Muscle of leg (tissue), 16 donors: ENCODE measurements at places on chromosomes 12 and 14. TPM values are rescaled to one million over a fixed set of nuclear protein-coding genes. Genes with fewer than 3 reads are reported as not detected.

DNA sequence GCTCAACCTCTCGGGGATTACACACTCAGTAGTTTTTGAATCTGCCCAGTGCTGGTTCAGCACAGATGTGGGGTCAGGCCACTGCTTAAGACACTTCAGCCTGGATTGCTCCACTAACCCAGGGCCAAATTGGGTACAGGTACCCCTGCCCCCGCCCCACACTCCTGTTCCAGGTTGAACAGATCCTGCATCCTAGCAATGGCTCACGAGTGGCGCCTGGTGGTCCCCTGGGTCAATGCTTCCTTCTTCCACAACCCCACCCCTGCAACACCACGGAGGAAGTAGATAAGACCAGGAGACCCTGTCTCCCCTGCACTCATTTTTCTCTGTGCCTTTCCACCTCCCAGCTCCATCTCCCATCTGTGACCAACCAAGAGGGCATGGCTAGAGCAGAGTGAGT lies 108.4 kb downstream of the ESRRB start:
- no peak for DNase-seq

GRCh38 chr14:22567437-22567836 lies 21.6 kb downstream of the DAD1 start:
- no peak for DNase-seq

DNA sequence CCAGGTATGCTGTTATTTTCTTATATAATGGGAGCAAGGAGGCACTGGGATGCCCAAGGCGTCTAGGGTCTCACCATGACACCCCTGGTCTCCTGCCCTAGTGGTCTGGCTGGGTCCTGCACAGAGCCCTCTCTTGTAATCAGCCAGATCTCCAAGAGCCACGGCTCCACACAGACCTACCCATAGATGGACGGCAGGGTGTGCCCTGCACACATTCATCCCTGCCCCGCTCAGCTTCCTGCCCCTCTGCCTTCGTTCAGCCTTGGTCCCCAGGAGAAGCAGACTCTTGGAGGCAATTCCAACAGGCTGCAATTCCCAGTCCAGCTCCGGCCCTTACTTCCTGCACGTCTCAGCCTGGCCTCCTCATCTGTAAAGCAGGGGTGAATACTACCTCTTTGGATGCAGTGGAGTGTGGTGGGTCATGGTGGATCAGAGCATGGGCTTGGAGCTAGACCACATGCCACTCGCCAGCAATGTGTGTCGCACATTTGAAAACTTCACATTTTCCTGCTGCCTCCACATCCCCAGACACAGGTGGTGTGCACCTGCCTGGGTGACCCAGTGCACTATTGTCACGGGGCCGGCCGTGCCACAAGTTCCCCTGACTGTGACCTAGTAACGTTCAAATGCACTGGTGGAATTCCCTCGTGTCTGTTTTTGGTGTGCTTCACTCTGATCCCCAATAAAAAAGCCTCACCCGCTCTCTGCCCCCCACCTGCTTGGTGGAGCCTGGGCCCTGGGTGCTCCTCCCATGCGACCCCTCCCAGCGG lies 171.1 kb upstream of the PRMT8 start:
- no peak for DNase-seq

GRCh38 chr12:53381731-53382630 lies 2.0 kb downstream of the SP1 start:
- DNase-seq = peak; percentile 46

- no peak for DNase-seq
These were observed 219.4 kb downstream of the LRRK2 start for GRCh38 chr12:40444174-40444573.

DNA sequence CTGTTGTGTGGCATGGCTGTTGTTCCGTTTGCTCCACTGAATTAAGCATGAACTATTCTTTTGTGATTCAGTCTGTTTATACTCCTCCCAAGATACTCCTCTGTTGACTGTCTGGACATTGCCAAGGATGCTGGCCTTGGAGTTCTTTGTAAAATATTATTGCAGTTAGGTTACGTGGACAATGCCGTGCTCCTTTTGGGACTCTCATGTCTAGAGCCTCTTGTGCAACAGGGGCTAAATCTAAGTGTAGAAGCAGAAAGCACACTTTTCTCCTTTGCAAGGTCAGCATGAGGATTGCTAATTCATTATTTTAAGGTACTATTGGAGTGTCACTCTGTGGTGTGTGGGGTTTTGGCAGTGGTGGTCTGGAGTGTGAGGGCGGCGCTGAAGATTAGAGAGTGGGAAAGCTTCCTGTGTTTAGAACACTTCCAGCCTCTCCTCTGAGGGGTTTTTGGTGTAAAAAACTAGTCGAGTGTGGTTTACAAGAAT lies 125.4 kb downstream of the SAMD4A start:
- DNase-seq = peak; percentile 77

- DNase-seq = no peak
These were observed 136.2 kb downstream of the ANO6 start for GRCh38 chr12:45351921-45352670.

DNA sequence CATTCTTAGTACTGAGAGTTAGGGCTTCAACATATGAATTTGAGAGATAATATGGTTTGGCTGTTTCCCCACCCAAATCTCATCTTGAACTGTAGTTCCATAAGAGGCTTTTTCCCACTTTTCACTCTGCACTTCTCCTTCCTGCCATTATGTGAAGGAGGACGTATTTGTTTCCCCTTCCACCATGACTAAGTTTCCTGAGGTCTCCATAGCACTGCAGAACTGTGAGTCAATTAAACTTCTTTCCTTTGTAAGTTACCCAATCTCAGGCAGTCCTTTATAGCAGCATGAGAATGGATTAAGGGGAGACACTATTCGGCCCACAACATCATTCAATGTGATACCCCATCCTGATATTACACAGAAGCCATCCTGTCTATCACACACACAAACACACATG lies 36.8 kb upstream of the ALG10B start:
- no peak for DNase-seq

DNA sequence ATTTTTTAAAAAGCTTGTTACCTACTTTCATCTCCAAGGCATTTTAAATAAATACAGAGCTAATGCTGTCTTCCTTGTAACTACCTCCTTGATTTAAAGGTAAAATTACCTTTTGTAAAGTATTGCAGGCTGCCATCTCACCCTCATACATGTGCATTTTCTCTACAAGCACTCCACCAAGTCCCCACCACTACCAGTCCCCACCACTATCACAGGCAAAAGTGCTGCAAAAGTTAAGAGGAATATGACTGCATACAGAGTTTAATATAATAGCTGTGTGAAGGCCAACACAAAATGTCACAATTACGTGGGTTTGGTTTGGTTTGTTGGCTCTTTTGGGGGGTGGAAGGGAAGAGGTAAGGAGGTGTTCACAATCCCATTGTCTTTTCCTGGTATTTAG lies 9.6 kb downstream of the SIX1 start:
- DNase-seq = no peak

OASL gene
- 0.09 TPM for total RNA-seq

GPD1 gene
- 56.3 TPM for total RNA-seq

PDE3A gene
- 11.3 TPM for total RNA-seq
